ENCODE measurements at places on chromosomes 13 and 19.
A peak's percentile ranks its signal among the peaks of the same experiment; 100 is the strongest.

GRCh38 chr19:44954278-44954648, 917 bp upstream of the CLPTM1 start:
- DNase-seq = no peak

GRCh38 chr13:79871594-79871993, 390.6 kb downstream of the NDFIP2 start:
- no peak for DNase-seq

GRCh38 chr13:94140511-94140910, 339.0 kb downstream of the DCT start:
- no peak for DNase-seq

DNA sequence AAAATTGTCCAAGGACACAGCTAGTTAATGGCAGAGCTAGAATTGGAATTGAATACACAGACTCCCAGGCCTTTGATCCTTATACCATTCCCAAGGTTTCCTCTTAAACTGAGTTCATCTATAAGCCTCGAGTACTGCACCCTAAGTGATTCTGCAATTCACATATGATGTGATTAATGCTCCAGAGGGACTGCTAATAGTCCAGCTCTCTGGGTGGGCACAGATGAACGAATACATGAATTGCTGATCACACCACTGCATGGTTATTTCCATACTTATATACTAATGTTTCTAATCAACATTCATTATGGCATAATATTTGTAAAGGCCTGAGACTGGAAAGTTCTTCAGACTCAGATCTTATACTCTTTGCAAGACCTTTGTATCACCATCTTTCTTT, 101.8 kb downstream of the NUFIP1 start:
- no peak for DNase-seq

DNA sequence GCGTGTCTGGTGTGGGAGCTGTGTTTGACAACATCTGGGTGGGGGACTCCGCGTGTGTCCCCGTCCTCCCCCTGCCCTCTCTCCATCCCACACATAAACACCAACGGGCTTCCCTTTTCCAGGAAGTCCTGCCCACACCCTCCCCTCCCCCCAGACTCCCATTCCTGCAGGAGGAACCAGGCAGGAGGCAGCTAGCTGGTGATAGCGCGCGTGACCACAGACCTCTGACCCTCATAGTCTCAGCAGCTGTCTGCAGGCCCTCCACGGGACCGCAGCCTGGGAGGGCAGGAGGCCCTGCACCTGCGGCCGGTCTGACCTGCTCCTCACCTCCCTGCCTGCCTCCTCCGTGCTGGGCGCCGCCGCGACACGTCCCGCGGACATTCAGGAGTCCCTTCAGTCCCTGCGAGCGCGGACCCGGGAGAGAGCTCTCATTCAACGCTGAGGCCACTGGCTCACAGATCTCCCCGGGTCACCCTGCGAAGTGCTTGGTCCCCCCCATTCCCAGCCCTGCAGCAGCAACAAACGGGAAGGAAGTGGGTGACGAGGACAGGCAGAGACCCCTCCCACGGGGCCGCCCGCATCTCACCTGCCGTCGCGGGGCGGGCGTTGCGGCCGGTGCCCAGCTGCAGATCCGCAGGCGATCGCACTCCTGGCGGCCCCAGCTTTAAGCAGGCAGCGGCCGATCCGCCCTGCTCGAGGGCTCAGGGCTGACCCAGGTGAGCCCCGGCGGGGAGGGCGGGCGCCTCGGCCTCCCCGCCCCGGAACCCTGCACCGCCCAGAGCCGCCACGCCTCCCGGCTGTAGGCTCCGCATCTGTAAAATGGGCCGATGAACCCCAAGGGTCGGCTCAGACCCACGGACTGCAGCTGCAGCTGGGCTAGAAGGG, 1.1 kb upstream of the ACP5 start:
- DNase-seq = peak; percentile 28

GRCh38 chr19:28061111-28061510, 1151.8 kb downstream of the UQCRFS1 start:
- DNase-seq = no peak

GRCh38 chr13:33322543-33322809, 36.9 kb upstream of the STARD13 start:
- no peak for DNase-seq

DNA sequence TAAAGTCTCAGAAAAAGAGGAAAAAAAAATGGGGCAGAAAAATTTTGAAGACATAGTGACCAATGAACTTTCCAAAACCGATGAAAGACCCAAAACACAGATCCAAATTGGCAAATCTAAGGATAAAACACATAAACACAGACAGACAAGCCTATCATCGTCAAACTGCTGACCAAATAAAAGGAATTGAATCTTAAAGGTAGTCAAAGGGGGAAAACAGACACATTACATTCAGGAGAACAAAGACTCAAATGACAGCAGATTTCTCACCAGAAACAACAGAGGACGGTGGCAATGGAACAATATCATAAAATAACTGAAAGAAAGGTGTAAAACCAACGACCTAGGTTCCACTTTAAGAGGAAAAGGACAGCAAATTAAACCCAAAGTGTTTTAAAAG, 10.2 kb downstream of the RBM26 start:
- no peak for DNase-seq

- no peak for DNase-seq
Measured at GRCh38 chr19:43895727-43896308, 39.3 kb downstream of the ZNF45 start.

- no peak for DNase-seq
Measured at GRCh38 chr19:16541526-16542044, 652 bp downstream of the CHERP start.

Data from naive thymus-derived CD4-positive, alpha-beta T cell (primary cell).